ENCODE measurements at places on chromosomes 2 and 18.
A peak's percentile ranks its signal among the peaks of the same experiment; 100 is the strongest.

GRCh38 chr2:127355407-127356008 lies 32.3 kb downstream of the MAP3K2 start:
- DNase-seq = peak; percentile 27

DNA sequence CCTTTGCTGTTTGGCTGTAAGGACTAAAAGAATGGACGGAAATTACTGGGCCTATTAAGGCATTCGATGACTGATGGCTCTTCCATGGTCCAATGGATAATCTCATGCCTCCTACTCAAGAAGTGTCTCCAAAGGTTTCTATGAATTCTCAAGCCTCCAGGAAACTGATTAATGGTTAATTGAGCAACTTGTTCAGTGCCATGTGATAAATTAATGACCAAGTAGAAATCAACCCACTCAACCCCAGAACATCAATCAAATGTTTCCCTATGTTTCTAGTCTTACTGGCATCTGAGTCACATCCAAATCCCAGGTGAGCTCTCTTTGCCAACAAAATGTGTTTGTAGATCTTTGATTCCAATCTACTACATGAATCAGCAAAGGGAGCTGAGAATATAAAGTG lies 103.6 kb downstream of the NXPH2 start:
- DNase-seq = no peak

- no peak for DNase-seq
These were observed 122.6 kb upstream of the SPRED2 start for GRCh38 chr2:65554765-65555591.

- DNase-seq = no peak
These were observed 25.3 kb upstream of the RFX8 start for GRCh38 chr2:101500180-101500579.

DNA sequence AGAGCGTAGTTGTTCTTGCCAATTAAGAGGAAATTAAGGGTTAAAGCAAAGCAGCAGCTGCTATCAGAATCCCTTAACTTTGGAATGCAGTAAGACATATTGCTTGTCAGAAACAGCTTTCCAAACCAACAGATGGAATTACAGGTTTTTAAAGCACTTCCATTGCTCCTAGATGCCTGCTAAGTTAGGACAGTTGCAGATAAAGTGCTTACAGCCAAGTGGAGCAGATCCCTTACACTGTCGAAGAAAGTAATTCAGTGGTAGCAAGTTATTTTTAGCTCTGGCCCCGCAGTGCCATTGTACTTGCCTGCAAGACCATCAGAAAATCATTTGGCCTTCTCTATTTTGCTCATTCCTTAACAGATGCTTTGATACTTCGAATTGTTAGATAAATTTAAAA lies 5.4 kb downstream of the PDK1 start:
- DNase-seq = no peak

DNA sequence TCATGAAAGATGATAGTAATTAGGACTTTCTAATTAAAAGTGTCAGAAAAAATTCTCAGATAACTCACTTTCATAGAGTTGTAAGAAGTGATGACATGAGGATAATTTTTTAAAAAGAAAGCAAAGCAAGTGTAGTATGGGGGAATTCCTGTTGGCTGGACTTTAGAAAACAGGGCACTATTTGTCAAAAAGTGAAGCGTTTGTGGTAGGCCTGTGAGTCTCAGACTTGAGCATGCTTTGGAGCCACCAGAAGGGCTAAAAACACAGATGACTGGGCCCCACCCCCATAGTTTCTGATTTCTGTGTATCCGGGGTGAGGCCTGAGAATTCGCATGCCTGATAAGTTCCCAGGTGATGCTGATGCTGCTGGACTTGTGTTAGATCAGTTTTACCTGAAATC lies 222.6 kb upstream of the LRRTM1 start:
- no peak for DNase-seq

GRCh38 chr2:145059343-145059742 lies 539.4 kb upstream of the ZEB2 start:
- no peak for DNase-seq

DNA sequence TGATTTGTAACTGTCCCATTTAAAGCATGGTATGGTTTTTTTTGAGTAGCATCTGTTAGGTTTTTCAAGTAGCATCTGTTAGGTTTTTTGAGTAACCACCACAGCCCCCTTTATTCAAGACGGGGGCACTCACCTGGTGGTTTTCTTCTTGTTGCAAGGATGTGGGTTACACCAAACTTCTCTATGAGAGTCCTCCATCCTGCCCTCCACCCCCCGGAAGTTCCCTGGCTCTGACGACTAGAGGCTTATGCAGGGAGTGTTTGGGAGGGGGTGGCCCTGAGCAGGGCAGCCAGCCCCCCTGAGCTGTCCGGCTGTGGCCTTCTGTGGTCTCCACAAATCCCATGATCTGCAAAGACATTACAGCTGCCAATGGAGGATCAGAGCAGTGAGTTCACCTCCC lies 39.3 kb downstream of the MTCL1 start:
- no peak for DNase-seq

- DNase-seq = no peak
These were observed 226.4 kb upstream of the DSEL start for GRCh38 chr18:67742954-67743353.

DNA sequence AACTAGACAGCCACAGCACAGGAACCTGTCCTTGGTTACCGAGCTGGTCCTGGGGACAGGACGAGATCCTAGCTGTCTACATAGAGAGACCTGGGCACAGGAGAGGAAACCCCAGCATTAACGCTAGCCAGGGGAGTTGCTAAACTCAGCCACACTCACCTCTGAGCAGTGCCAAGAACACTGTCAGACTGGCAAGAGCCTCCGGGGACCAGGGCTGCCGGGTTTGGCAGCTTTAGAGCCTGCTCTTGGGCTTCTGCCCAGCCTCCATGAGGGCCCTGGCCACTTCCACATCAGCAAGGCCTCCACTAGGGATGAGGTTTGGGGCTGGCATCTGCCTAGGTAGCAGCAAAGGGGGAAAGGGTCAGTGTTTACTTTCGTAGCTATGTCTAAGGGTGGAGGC lies 6.7 kb downstream of the TMBIM1 start:
- DNase-seq = no peak

- DNase-seq = no peak
These were observed 72.7 kb downstream of the GREB1L start for GRCh38 chr18:21314724-21315123.

GRCh38 chr2:102083393-102083703 lies 59.2 kb upstream of the IL1R1 start:
- no peak for DNase-seq

DNA sequence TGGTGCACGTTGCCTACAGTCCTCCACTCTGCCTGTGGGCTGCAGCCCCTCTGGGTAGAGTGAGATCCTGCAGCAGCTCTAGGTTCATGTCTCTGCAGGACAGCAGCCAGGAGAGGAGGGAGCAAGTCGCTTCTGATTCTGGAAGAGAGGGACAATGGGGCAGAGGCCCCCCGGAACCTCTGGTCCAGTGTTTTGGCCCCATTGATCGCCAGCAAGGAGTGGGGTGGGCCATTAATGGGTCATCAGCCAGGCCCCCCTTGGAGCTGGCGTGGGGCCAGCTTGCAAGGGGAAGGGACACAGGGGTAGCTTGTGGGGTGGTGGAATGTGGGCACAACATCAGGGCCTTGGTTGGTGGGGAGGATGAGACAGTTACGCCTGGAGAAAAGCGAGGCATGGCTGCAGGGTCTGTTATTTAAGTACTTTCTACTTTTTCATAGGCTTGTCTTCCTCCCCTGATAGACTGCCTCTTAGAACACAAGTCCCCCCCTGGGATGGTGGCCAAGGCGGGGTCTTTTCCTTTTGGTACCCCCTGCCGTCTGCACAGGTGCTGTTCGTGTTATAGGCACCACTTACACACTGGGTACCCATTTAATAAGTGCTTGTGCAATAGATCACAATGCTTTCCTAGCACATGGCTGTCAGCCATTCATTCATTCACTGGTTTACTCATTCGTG lies 44.6 kb downstream of the INHBB start:
- DNase-seq = no peak

- no peak for DNase-seq
These were observed 2.1 kb upstream of the TRIB2 start for GRCh38 chr2:12714391-12715221.

GRCh38 chr18:3213300-3214059 lies 6.3 kb downstream of the MYOM1 start:
- no peak for DNase-seq

GRCh38 chr2:98086491-98087446 lies at the start of gene VWA3B:
VWA3B (plus strand) TSS chr2:98087167; CDS start chr2:98093093, 5,926 bp downstream.
- peak; percentile 16 for DNase-seq

- no peak for DNase-seq
These were observed 62.2 kb upstream of the RTN4 start for GRCh38 chr2:55112229-55113031.

- DNase-seq = no peak
These were observed 53.7 kb downstream of the SLC4A3 start for GRCh38 chr2:219680958-219681693.

DNA sequence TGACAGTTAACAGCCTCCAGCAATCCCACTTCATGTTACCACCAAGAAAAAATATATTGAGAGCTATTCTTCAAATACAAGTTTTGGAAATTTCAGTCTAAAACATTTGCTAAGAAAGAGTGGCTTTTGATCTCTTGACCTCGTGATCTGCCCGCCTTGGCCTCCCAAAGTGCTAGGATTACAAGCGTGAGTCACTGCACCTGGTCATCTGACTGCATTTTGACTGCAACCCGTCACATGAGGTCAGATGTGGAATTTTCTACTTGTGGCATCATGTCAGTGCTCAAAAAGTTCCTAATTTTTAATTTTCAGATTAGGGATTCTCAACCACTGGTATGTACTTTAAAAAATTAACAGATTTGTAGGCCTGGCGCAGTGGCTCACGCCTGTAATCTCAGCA lies 9.1 kb upstream of the CLK1 start:
- no peak for DNase-seq

- no peak for DNase-seq
These were observed 58.7 kb downstream of the C18orf54 start for GRCh38 chr18:54416436-54416835.

GRCh38 chr2:41722668-41723369 lies 325.0 kb upstream of the PKDCC start:
- DNase-seq = no peak

- DNase-seq = no peak
These were observed 55.1 kb upstream of the MAP4K3 start for GRCh38 chr2:39492095-39492590.

GRCh38 chr18:74249181-74249968 lies 42.4 kb downstream of the CYB5A start:
- DNase-seq = no peak

DNA sequence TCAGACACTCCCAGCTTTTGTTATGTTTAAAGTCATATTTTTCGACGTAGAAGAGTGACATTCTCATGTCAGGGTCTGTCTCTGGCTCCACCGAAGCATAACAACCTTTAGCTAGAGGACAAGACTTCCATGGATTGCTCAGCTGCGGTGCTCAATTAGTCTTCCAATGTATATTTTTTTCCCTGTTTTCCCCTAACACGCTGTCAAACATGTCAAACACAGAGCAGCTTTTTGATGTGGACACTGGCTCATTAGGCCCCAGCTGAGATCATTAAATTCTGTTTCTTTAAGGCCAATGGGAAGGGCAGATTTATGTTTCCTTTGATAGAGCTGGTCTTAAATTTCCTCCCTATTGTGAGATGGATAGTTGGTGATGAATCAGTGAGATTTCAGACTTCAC lies 525.4 kb downstream of the PIK3C3 start:
- no peak for DNase-seq

DNA sequence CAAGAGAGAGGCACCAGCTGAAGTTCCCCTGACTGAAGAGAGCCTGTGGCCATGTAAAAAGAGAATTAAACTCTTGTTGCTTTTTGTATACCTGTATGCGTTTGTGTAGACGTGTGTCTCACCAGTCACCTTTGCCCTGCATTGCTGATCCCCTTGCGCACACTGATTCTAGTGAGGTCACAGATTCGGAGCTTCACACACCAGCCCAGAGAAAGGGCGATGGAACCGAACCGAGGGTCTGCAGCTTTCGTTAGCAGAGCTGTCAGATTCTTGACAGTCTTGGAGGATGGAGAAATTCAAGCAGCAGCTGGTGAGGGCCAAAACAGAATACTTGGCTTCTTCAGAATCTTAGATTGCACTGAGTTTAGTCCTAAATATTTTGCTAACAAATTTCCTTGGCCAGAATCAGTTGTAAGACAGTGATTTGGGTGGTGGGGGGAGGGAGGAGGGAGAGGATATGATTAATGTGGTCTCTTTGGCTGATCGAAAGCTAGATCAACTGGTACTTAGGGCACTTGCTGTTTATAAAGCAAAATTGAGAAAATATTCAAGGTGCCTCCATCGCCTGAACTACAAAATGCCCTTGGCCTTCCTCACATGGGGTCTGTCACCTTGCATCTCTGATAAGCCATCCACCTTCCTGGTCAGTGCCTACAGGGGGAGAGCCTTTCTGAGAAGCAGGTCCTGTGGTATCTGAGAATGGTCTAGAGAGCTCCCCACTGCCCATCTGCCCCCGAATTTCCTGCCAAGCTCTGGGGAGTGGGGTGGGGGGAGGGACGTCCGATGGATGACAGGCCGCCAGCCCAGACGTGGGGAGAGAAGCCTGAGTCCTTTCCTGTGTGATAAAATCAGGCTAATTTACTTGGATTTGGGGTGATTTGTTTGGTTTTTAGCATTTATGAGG lies 123.5 kb downstream of the CABLES1 start:
- DNase-seq = no peak

- no peak for DNase-seq
These were observed 21.7 kb downstream of the ADD2 start for GRCh38 chr2:70746094-70746974.

GRCh38 chr2:179447839-179448447 lies 183.3 kb upstream of the SESTD1 start:
- no peak for DNase-seq

GRCh38 chr2:23592898-23593751 lies 208.1 kb downstream of the KLHL29 start:
- no peak for DNase-seq

DNA sequence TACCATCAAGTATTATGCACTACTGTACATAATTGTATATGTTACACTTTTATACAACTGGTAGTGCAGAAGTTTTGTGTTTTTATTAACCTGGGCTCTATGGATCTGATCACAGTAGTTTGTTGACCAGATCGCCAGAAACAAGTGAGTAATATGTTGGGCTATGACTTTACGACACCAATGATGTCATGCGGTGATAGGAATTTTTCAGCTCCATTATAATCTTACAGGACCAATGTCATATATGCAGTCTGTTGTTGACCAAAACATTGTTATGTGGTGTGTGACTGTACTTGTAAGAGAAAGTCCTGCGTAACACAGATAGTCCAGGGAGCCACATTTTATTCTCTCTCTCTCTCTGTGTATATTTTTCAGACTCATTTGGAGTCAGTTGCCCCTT lies 4.5 kb upstream of the ACOXL start:
- DNase-seq = no peak

Data from activated CD4-positive, alpha-beta T cell treated with anti-CD3 and anti-CD28 coated beads, Interleukin-2, amount 50 U/mL, for 24 hours (primary cell).